ENCODE measurements at places on chromosomes 2 and 18. TPM values are rescaled to one million over a fixed set of nuclear protein-coding genes. Genes with fewer than 3 reads are reported as not detected.
A peak's percentile ranks its signal among the peaks of the same experiment; 100 is the strongest.

GRCh38 chr18:78130232-78131195, 849.1 kb upstream of the SALL3 start:
- no peak for DNase-seq

DNA sequence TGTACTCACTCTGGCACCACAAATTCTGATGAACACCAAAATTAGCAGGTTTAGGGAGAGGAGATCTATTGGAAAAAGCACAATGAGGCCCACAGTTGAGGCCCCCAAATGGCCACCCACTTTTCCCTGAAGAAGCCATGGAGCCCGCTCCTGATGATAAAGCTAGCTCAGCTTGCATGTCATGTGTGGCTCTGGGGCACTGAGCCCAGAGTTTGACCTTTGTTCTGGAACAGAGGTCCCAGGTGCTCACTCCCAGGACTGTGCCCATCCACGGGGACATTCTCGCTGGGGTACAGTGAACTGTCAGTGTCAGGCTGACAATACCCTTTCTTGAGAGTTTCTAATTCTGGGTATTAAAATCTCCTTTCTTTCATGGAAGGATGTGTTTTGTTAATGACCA, 36.2 kb downstream of the XDH start:
- no peak for DNase-seq

GPR155 gene
- total RNA-seq, result 1.0 TPM

DNA sequence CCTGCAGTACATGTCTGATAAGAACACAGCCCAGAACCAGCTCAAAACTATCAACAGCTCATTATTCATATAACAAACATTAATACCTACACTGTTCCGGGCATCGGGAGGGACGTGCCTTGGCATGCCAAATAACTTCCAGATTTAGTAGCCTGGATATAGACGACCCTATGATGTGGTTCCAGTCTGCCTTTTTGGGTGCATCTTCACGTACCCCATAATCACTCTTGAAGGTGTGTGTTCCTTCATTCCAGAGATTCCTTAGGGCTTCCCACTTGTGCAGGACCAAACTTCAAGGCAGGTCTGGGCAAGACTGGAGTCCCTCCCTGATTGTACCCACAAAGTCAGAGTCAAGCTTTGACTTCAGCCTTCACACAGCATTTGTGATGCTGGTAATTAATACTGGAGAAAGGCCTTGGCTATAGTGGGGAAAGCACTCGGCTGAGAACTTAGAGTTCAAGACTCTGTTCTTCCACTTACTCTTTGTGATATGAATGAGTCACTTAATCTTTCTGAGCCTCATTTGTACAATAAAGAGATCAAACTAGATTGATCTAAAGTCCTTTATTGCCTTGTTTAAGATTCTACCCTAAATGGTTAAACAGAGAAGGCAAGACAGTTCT, 27.7 kb upstream of the SPATS2L start:
- DNase-seq, result no peak

GRCh38 chr2:223262946-223263345, 211.0 kb downstream of the KCNE4 start:
- DNase-seq, result no peak

ZNF516 gene
- total RNA-seq, result 50.1 TPM

- DNase-seq, result no peak
Measured at GRCh38 chr2:217069263-217070042, 209.6 kb upstream of the TNP1 start.

DNA sequence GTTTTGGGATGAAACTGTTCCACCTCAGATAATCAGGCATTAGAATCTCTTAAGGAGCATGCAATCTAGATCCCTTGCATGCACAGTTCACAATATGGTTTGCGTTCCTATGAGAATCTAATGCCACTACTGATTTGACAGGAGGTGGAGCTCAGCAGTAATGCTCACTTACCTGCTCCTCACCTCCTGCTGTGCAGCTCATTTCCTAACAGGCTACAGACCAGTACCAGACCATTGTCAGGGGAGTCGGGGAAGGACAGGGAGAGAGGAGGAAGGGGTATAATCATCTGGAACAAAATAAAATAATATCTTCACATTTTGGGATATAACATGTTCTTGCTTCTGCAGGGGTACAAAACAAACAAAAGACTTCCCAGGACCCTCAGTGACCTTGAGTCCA, 532.0 kb upstream of the FSHR start:
- peak; percentile 18 for DNase-seq

DSEL gene
- total RNA-seq, result 30.1 TPM

GRCh38 chr2:172425336-172425735, 2.0 kb upstream of the ITGA6 start:
- no peak for DNase-seq
